ENCODE measurements at places on chromosomes 12 and 14. TPM values are rescaled to one million over a fixed set of nuclear protein-coding genes. Genes with fewer than 3 reads are reported as not detected.

GRCh38 chr12:43112101-43112920, 439.7 kb downstream of the ADAMTS20 start:
- no peak for DNase-seq

DNA sequence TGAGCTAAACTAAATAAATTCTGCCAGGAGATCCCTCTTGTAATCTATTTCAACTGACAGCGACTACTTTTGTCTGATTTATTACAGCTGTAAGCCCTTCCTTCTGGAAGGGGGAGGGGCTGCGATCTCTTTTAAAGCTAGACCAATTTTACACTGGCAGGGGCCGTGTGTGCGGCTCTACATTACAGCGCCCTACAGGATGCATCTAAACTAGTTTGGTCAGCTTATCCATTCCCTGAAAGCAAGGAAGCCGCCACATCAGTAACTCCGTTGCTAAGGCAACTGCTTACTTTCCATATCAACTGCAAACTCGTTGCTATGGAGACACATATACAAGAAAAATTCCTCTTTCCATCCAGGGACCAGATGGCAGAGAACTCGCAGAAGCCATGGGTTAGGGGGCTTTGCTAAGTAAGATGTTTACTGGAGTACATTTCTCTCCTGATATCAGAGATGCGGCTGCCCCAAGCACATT, 17.4 kb downstream of the FOXN3 start:
- DNase-seq = peak; percentile 96

DNA sequence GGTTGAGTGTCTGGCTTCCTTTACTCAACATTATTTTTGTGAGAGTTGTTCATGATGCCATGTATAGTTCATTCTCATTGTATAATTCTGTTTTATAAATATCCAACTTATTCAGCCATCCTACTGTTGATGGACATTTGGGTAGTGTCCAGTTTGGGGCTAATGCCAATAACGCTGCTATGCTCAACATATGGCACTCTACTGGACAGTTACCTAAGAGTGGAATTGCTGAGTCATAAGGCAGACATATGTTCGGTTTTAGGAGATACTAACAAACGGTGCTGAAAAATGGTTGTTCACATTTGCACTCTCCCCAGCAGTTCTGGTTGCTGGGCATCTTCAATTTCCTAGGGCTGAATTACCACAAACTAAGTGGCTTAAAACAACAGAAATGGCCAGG, 28.7 kb upstream of the P2RX4 start:
- peak; percentile 75 for DNase-seq

LRRK2 gene
- 1.1 TPM for total RNA-seq

CD4 gene
- 5.7 TPM for total RNA-seq
